Stromal cell of bone marrow (primary cell): ENCODE measurements at places on chromosomes 7 and 10.

DNA sequence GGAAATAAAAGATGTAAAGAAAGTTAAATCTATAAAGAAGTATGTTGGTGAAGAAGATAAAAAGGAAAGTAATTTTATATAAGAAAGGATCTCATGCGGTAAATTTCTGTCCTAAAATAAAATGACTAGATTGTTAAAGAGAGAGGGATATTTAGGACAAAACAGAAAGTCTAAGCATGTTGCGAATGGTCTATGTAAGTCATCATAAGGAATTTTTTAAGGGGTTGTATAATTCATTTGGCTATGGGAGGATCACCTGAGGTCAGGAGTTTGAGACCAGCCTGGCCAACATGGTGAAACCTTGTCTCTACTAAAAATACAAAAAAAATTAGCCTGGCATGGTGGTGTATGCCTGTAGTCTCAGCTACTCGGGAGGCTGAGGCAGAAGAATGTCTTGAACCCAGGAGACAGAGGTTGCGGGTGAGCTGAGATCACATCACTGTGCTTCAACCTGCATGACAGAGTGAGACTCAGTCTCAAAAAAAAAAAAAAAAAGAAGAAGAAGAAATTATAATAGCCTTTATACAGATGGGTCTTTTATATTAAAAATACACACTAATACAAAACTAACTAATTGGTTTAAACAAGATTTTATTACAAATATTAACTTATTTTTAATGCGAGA lies 294.3 kb downstream of the MAGI2 start:
- no peak for DNase-seq

- DNase-seq, result no peak
These were observed 20.9 kb downstream of the NUDCD3 start for GRCh38 chr7:44469461-44470134.

DNA sequence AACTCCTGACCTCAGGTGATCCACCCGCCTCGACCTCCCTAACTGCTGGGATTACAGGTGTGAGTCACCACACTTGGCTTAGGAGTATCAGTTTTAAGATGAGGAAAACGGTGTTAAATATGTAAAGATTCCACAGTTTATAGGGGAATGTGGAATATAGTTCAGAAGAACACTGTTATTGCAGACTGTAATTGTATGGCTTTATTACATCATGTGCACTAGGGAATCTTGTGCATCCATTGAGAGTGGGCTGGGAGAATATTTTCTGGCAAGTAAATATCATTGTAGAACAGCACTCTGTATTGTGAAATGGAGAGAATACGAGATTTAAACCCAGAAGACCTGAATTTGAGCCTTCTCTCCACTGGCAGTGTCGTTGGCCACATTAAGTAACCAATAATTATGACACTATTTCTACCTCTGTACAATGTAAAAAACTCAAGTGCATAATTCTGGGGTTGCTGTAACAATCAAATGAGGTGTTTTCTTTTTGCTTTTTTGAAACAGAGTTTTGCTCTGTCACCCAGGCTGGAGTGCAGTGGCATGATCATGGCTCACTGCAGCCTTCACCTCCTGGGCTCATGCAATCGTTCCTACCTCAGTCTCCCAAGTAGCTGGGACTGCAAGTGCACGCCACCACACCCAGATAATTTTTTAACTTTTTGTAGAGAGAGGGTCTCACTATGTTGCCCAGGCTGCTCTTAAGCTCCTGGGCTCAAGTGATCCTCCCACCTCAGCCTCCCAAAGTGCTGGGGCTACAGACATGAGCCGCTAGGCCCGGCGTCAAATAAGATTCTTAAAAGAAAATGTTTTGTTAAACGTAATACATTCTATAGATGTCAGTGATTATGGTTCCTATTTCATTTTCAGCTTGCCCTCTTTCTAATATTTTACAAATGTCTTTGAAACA lies 12.0 kb upstream of the PARD3 start:
- DNase-seq, result no peak

- peak; percentile 13 for DNase-seq
These were observed 181.5 kb downstream of the EXOC4 start for GRCh38 chr7:133434246-133434865.

GRCh38 chr10:76453997-76454396 lies 1022.6 kb downstream of the LRMDA start:
- DNase-seq, result no peak

DNA sequence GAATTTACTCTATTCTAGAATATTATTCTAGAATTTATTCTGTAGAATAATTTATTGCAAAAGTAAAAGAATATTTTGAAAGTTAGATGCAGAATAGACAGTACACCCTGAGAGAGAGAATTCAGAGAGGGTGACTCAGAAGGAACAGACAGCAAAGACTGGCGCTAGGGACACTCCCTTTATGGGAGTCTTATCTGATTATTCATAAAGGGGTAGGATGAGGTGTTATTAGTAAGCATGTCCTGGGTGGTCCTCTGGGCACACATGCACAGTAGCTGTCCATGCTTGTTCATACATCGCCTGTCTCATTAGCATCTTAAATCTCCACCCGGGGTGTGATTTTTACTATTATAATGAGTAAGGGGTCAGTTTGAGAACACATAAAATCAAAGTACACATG lies 100.1 kb downstream of the XPNPEP1 start:
- DNase-seq, result no peak

GRCh38 chr7:141203586-141203985 lies 129.7 kb downstream of the TMEM178B start:
- DNase-seq, result no peak

- no peak for DNase-seq
These were observed 19.6 kb upstream of the CTTNBP2 start for GRCh38 chr7:117892821-117893220.

DNA sequence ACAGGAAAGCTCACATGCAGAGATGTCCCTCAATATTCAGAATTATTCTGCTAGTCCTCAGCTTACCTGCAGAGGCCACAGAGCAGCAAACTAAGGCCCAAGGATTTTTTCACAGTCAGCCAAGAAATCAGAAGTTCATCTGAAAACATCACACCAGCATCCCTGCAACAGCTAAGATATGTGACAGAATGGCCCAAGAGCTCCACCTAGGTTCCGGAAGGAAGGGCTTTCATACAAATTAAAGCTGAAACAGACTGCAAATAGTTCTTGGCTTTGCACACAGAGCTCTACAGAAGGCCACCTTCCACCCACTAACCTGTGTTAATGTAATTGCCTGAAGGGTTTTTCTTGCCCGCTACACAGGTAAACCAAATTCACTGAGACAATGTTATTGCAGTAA lies 438.8 kb upstream of the C7orf33 start:
- DNase-seq, result no peak

DNA sequence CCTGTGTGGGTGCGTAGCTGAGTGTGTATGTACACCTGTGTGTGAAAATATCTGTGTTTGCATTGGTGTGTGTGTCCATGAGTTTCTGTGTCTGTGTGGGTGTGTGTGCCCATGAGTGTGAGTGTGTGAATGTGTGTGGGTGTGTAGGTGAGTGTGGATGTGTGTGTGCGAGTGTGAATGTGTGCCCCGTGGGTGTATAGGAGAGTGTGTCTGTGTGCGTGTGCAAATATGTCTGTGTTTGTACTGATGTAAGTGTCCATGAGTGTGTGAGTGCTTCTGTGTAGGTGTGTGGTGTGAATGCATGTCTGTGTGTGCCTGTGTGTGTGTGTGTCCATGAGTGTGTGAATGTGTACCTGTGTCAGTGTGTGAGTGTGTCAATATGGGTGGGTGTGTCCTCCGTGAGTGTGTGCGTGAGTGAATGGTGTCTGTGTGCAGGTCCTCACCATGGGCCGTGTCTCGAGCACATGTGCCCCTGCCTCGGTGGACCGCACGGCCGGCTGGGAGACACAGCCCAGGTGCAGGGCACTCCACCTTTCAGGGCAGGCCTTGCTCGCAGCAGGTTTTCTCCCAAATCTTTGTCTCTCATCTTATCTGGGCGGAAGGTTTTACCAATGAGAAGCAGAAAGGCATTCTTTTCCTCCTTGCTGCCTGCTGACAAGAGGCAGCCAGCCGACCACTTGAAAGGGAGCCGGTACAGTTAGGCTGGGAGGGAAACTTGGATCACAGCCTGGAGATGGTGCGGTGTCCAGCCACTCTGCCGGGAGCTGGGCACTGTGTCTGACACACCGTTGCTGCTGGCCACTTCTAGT lies 107.1 kb upstream of the FAM20C start:
- DNase-seq, result no peak

GRCh38 chr10:35422228-35422627 lies 85.9 kb downstream of the CCNY start:
- DNase-seq, result no peak

DNA sequence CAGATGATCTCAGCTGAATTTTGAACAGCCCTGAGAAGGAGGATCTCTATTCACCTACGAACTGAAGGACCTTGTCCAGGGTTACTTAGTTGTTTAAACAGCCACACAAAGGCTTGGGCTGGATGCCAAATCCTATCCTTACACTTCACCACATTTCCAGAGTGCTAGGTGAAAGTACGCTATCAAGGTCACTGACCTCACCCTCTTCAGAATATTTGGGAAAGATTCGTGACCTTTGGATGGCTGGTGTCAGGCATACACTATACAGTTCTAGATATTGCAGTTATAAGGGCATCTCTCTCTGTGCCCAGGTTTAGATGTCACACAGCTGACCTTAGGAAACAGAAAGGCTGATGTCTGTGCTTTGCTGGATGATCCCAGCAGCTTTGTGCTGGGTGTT lies 61.2 kb upstream of the ABLIM1 start:
- DNase-seq, result no peak

DNA sequence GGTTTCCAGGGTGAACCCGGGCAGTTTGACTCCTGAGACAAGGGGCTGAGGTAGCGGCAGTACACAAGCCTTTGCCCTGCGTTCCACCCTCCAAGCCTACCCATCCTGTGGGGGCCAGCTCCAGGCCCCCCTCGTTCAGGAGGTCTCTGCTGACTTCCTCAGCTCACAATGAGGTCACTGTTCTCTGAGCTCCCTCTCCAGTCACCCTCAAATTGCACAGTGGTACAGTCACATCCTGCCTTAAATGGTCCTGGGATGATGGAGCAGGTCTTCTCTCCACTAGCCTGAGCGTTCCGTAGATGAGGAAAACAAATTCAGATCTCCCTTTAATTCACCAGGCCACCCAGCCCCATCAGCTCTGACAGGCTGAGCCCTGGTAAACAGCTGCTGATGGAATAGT lies 90.2 kb downstream of the SH3PXD2A start:
- DNase-seq, result no peak

DNA sequence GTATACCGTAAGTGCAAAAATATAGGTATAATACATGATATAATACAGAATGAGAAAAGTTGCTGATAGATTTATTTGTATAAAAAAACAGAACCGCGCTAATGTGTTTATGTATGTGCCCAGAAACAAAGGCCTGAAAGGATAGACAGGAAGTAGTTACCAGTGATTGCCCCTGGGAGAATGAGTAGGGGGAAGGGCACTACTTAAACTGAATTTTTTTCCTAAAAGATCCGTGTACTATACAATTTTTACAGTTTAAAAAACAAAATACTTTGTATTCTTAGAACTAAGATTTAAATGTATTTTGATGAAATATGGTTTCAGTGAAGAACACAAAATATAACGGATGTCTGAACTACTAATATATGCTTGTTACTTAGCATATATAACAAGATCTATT lies 2.9 kb downstream of the IPMK start:
- no peak for DNase-seq

DNA sequence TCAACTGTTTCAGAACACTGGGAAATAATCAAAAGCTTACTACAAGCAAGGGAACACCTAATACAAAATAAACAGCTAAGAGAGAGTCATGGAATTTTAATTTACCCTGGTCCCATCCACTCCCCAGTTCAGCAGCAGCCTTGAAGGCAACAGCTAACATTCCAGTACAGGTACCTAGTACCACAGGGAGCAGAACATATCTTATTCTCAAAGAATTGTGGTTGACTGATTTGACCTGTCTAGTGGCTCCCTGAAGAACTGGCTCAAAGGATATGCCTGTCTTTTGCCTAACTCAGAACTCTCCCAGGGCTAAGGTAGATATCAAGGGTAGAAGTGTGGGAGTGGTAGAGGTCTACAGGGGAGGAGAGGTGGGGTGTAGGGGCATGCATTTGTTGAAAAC lies 32.3 kb downstream of the SMURF1 start:
- no peak for DNase-seq

- DNase-seq, result no peak
These were observed 3.6 kb downstream of the INMT start for GRCh38 chr7:30755384-30756154.

- no peak for DNase-seq
These were observed 104.7 kb upstream of the PCGF5 start for GRCh38 chr10:91115618-91116390.

DNA sequence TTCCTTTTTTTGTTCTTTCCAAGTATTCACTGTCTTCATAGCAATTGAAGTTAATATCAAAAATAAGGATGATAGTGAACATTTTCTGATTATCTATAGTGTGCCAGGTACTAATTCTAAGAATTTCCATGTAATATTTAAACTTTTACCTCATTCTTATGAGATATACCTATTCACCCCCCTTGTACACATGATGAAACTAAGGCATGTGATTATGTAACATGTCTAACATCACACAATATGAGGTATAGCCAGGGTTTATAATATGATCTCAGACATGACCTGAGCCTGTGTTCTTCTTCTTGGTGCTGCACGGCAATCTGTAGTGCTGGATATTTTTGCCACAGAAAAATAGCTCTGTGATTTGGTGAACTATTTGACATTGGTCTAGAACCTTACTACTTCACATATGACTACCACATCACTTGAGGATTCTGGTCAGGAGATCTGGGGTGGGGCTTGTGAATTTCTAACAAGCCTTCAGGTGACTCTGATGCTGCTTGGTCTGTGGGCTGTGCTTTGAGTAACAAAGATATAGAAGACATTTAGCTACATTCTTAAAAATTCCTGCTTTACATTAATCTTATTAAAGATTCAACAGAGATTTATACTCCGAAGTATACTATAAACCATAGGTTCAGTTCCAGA lies 79.1 kb downstream of the TRIM24 start:
- DNase-seq, result no peak

DNA sequence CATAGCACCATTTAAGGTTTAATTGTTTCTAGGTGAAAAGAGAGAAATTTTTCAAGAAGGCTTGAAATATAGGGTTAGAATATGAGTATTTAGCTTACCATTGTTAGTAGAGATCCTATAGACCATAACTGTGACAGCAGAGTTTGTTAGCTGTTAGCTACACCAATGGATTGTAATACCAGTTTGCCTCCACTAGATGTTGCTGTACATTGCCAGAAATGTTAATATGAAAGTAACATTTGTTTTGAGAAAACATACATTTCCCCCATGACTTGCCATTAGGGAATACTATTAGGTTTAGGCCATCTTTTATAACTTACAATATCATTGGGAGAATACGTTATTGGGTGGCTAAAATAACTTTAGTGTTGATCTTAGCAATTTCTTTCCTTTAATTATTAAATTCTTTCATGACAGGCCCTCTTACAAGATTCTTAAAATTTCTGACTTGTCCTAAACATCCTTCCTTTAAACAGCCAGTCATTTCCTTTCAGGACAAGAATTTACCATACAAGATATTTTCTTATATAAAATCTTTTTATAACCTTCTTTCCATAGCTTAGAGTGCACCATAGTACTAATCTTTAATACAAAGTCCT lies 39.5 kb downstream of the ZNF117 start:
- DNase-seq, result peak; percentile 24

- no peak for DNase-seq
These were observed 47.4 kb downstream of the ALOX5 start for GRCh38 chr10:45421221-45422097.

- DNase-seq, result no peak
These were observed 101.5 kb downstream of the GRM3 start for GRCh38 chr7:86745013-86745745.

GRCh38 chr7:16684935-16685334 lies 39.0 kb downstream of the BZW2 start:
- no peak for DNase-seq
